ENCODE measurements at places on chromosomes 4 and X.
A peak's percentile ranks its signal among the peaks of the same experiment; 100 is the strongest.

GRCh38 chr4:176619430-176619829 is 173.3 kb downstream of the VEGFC start:
- no peak for DNase-seq

GRCh38 chrX:32533848-32534247 is 677.5 kb downstream of the DMD start:
- no peak for DNase-seq

GRCh38 chr4:95869961-95870500 is 30.1 kb downstream of the PDHA2 start:
- DNase-seq: peak; percentile 5

- no peak for DNase-seq
Measured at GRCh38 chrX:69535661-69536060, 31.5 kb downstream of the NALF2 start.

- DNase-seq: no peak
Measured at GRCh38 chr4:149952716-149953115, 125.5 kb upstream of the DCLK2 start.

DNA sequence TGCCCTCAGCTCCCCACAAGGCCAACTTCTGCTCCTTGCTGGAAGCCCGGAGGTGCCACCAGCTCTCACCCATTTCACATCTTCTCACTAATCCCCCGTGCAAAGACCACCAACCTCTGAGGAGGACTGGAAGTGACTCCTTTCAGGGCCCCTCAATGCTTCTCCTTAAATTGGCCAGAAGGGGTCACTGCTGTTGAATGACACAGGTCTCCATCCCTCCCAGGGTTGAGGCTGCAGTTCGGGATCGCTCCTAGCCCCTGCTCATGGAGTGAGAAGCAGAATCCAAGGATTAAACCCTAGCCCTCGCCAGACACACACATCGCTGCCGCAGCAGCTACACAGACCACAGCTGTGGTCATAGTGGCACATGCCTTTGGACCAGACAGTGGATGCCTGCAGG is 279.5 kb upstream of the TAPT1 start:
- DNase-seq: no peak

DNA sequence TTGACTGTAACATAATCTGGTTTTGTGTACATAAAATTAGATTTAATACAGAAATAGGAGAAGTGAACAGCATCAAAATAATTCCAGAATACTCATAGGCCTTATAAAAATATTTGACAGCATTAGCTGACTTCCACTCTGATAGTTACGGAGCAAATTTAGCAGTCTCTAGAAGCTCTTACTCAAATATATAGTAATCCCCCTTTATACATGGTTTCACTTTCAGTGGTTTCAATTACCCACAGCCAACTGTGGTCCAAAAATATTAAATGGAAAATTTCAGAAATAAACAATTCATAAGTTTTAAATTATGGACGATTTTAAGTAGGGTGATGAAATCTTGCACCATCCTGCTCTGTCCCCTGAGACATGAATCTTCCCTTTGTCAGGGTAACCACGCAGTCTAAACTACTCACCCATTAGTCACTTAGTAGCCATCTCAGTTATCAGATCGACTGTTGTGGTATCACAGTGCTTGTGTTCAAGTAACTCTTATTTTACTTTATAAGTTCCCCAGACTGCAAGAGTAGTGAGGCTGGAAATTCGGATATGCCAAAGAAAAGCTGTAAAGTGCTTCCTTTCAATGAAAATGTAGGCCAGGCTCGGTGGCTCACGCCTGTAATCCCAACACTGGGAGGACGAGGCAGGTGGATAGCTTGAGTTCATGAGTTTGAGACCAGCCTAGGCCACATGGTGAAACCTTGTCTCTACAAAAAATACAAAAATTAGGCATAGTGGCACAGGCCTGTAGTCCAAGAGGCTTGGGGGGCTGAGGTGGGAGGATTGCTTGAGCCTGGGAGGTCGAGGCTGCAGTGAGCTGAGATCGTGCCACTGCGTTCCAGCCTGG is 17.2 kb upstream of the RTL9 start:
- DNase-seq: peak; percentile 40

DNA sequence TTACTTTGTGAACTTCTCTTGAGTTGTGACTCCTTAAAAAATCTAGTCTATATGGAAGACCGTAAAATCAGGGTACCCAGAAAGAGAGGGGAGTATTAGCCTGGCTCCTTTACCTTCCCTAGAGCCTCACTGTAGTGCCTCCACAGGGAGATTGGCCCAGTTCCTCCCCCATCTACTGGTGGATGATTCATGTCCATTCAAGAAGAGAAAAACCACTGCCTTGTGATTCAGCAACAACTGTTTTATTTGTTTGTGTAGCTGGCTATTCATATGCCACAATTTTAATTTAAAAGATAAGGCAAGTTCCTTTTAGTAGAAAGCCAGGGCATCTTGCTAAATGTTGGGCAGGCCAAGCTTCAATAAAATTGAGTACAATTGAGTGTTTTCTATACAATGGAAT is 221.8 kb upstream of the KCNIP4 start:
- DNase-seq: no peak

GRCh38 chr4:5785806-5786680 is 75.0 kb downstream of the EVC start:
- DNase-seq: no peak

DNA sequence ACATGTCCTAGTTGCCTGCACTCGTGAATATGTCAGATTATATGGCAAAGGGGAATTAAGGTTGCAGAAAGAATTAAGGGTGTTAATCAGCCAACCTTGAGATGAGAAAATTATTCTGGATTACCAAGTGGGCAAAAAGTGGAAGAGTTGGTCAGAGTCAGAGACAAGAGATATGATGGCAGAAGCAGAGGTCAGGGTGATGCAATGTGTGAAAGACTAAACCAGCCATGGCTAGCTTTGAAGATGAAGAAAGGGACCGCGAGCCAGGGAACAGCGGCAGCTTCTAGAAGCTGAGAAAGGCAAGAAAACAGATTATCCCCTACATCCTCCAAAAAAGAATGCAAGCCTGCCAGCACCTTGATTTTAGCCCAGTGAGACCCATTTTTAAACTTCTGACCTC is 385.6 kb downstream of the HNRNPD start:
- DNase-seq: no peak

DNA sequence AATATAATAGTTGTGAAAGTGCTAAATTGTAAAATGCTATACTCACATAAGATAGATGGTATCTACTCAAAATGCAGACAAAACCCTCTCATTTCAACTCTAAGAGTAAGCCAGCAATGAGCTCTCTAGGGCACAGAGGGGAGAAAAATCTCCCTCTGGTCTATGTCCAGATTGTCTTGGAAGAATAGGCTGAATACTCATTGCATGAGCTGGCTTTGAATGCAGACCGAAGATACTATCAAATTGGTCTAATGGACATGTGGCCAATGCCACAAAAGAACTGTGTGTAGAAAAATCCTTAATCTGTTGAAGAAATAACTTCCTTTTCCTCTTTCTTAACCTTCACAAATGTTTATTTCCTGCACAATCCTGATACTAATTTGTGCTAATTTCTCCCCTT is 3.5 kb downstream of the ZXDA start:
- no peak for DNase-seq

- DNase-seq: no peak
Measured at GRCh38 chr4:10201381-10202223, 85.0 kb upstream of the WDR1 start.

DNA sequence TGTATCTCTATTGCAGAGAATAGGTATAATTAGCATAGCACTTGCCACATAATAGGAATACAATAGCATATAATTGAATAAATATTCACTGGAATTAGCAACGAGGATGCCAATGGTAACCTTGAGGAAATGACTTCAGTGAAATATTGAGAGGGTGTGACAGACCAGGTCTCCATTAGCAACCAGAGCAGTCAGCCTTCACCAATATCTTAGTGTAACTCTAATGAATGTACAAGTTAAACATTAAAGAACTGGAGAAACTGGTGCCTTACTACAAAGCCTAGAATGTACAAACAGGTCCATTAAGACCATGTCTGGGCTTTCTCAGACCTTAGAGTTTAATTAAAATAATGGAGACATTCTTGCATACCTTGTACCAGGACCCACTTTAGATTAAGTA is 143.0 kb downstream of the MAGEB17 start:
- no peak for DNase-seq

GRCh38 chr4:133102043-133102442 is 47.1 kb upstream of the PCDH10 start:
- DNase-seq: no peak

DNA sequence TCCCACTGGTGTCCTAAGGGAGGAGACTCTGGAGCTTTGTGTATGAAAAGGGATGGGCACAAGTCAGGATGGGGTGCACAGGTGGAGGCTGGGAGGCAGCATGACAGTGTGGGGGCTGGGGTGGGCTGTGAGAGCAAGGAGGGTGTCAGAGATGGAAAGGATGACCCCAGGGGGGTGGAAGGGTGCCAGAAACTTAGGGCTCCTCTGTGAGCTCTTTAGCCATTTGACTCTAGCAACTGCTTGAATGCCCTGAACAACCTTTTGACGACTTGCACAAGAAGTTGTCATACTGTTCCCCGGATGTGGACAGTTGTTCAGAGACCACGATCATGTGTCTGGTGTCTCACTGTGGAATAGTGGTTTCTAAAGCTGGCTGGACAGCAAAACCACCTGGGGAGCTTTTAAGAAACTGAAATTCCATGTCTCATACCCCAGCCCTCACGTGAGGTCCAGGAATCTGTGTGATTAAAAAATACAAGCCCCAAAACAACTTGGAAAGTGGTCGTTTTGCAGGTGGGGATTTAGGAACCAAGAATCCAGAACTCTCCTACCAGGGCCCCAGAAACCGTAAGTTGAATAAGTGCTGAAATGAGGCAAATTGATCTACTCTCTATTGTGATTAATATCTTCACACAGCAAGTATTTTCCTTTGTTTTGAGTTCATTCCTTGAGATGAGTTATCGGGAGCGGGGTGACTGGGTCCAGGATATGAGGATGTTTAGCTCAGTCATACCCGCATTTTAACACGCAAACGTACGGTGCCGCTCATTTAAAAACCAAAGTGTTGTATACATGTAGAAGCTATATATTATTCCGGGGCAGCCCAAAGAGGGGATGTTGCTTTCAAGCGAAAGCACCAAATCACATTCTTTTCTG is 3.4 kb downstream of the RHOH start:
- peak; percentile 70 for DNase-seq

DNA sequence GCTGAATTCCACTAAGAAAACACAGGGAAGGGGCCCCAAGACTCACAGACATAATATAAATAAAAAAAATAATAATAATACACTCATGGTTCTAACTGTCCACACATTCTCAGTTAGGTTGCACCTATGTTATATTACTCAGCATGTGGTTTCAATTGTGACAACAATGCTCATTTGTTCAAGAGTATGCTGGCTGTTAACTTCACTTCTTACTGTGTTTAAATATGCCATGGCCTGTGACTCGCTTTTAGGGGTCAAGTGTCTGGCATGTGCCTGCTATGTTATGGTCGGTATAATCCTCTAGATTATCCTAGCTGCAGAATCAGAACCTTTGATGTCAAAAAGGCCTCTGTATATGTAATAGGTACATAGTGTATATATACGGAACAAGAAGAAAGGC is 324.8 kb upstream of the INTU start:
- DNase-seq: no peak

DNA sequence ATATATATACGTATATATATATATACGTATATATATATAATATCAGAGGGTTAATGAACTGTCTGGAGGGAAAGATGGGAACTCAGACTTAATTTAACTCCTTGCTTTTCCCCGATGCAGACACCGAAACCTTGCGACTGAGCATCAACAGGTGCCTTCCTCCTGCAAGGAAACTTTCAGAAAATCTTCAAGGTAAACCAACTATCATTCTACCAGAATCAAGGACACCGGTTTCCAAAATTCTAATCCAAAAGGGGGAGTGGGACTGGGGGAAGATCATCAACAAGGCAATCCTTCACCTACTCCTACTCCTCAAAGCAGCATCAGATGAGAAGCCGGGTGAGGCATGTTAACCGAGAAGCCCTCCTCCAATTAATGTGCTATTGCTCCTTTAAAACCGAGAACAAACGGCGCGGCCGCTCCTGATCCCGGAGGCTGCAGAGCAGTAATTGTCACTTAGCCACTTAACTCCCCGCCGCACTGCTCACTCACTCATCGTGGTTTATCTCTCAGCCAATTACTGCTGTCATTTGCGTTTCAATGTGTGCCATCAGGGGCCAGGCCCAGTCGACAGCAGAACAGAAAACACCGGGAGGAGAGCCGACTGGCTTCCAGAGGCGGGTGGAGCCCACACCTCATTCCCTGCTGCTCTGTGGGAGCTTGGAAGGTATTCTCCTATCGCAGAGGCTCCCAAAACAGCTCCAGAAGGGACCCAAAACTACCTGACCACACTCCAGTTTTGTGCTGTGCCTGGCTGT is 61.7 kb downstream of the MAML3 start:
- peak; percentile 56 for DNase-seq

GRCh38 chr4:87227751-87228151 is 7.3 kb upstream of the KLHL8 start:
- no peak for DNase-seq

DNA sequence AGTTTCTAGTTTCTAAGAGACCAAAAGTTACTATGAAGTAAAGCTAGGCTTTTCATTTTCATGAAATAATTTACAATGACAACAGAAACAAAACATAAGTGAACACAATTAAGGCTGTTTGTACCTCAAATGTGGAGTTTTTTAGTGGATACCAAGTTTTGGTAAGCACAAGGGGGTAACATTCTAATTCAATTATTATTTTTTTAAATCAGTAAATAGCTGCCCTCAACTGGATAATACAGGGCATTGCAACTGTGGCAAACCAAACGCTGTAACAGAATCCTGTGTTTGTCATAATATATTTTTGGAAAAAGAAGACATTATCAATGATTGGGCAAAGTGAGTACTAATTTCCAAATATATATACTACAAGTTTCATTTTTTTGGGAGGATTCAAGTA is 150.3 kb downstream of the FBXW7 start:
- DNase-seq: peak; percentile 12

- no peak for DNase-seq
Measured at GRCh38 chr4:70761276-70761816, 39.6 kb downstream of the RUFY3 start.

- peak; percentile 56 for DNase-seq
Measured at GRCh38 chrX:147476008-147476407, 435.7 kb upstream of the FMR1 start.

- peak; percentile 28 for DNase-seq
Measured at GRCh38 chr4:67087897-67088296, 457.4 kb downstream of the CENPC start.

GRCh38 chr4:8305851-8306471 is 36.4 kb downstream of the HTRA3 start:
- no peak for DNase-seq

DNA sequence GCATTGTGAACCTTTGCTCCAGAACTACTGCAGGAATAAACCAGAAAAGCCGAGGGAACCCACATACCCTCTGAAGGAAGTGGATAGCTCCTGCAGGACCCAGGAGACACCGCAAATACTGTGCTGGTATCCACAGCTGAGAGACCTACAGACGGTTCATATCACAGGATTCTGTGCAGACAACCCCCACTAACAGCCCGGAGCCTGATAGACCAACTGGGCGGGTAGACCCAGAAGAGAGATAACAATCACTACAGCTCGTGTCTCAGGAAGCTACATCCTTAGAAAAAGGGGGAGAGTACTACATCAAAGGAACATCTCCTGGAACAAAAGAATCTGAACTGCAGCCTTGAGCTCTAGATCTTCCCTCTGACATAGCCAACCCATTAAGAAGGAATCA is 150.8 kb downstream of the FRAS1 start:
- DNase-seq: peak; percentile 15

Data from DND-41 (cell line).